ENCODE measurements at places on chromosomes 16 and 17.
A peak's percentile ranks its signal among the peaks of the same experiment; 100 is the strongest.

- no peak for DNase-seq
Observed at GRCh38 chr17:67712375-67712774, 5.4 kb upstream of the NOL11 start.

DNA sequence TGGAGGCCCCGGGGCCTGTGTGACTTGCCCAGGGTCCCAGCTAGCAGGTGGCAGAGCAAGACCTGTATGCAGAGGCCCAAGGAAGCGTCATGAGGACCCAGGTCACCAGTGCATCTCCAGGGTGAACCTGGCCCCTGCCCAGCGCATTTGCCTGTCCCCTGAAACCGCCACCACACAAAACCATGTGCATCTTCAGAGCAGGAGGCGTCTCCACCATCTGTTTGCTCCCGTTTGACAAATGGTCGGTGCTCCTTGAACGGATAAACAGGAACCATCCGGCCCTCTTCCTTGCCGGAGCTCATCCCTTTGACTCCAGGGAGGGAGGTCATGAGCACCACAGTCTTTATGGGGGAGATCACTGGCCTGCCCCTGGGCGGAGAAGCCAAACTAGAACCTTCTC, 62.5 kb downstream of the JPH3 start:
- no peak for DNase-seq

- DNase-seq: peak; percentile 7
Observed at GRCh38 chr16:58661199-58661830, 23.3 kb downstream of the SLC38A7 start.

DNA sequence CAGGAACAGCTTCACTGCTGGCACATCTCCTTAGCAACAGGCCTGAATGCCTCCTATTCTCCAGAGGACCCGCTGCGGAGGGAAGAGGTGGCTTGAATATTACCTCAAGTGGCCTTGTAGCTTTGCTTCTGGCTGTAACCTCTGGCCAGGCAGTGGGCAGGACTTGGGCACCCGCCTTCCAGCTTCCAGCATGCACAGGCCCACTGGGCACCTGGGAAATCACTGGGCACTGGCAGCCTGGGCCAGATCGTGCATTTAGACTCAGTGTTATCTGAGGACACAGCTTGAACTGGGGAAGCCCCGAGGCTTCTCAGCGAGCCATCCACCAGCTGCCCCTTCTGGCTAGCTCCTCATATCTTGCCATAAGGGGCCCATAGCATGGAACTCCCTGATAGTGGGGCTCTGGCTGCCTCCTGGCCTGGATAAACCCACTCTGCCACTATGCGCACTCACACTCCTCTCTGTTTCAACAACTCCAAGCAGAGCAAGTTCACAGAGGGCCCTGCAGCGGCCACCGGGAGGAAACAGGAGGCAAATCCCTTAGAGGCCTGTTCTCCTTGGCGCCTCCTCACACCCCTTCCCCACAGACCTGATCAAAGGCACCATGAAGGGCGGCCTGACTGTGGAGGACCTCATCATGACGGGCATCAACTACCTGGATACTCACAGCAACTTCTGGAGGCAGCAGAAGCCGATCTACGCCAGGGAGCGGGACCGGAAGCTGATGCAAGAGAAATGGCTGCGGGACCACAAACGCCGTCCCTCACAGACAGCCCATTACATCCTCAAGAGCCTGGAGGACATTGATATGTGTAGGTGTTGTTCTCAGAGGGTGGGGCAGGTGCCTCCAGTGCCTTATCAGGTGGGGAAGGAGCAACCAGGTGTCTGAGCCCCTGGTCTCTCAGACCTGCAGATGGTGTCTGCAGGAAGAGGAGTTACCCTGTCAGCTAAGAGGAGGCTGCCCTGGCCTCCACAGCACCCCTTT, 7.8 kb downstream of the ODAD4 start:
- no peak for DNase-seq

DNA sequence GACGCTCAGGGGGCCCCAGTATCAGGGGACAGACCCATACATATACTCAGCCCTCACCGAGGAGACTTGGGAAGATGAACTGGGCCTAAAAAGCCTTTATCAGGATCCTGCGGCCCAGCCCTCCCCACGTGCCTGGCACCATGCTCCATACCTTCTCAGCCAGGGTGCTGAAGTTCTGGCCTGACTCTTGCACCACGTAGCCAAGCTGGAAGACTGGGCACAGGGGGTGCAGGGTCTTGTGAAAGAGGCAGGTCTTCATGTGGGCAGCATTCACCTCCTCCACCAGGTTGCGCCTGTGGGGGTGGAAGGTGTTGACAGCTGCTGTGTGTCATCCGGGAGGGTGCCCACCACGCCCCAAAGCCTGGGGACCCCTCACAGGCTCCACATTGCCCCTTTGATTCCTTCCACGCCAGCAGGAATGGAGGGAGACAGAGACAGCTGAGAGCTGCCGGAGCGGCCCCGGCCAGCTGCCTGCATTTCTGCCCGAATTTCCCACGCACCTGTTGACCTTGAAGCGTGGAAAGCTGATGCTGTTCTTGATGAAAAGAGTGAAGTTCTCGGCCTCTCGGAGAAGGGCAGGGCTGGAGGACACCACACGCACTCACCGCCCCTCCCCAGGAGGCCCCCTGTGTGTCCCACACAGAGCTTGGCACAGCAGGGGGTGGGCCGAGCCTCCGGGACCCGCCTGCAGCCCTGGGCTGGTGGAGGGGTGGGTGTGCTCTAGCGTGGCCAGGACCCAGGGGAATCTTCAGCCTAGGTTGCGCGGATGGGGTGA, 10.4 kb upstream of the CAMKK1 start:
- no peak for DNase-seq

DNA sequence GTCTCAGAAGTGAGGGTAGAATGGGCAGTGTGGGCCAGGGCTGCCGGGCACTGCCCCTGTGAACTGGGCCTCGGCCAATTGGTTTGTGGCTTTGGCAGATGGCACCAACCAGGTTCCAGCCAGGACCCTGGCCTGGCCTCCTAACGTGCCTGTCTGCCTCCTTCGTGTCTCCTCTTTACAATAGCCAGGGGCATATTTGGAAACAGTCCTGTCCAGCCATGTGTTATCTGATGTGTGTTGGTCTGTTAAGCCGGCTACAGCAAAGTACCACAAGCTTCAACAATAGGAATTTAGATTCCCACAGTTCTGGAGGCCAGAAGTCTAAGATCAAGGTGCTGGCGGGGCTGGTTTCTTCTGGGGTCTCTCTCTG, 14.6 kb downstream of the CRISPLD2 start:
- DNase-seq: no peak

- DNase-seq: no peak
Observed at GRCh38 chr16:57676553-57677085, 8.5 kb downstream of the ADGRG3 start.

DNA sequence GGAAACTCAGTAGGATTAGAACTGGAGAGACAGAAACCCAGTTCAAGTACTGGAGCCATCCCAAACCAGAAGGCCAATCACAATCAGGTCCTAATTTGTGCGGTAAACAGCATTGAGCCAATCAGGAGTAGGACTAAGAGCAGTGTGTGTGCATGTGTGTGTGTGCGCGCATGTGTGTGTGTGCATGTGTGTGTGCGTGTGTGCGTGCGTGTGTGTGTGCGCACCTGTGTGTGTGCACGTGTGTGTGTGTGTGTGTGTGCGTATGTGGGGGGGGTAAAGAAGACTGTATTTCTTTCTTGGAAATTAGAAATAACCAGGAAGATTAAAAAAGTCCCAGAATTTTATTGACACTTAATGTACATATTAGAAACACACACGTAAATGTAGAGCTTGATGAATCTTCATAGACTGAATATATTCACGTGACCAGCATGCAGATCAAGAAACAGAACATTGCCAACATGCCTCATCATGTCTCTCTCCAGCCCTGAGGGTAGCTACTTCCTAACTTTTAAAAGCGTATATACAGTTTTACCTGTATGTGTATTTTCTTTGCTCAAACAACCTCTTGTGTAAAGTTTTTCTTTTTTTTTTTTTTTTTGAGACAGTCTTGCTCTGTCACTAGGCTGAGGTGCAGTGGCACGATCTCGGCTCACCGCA, 919 bp upstream of the DHRS7C start:
- no peak for DNase-seq

DNA sequence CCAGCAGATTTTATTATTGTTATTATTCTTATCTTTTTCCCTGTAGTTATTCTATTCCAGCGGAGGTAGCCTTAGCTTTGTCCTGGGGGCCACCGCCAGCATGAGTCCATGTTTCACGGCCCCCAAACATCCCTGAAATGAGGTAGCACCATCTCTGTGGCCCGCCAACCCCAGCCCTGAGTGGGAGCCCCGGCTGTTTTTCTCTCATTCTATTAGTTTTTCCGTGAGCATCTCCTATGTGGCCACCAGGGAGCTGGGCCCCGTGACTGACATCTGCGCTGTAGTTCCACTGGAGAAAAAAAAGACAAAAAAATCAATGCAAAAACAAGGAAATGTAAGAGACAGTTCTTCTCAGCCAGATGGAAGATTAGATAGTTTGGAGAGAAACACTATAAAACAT, 43.5 kb upstream of the IL34 start:
- DNase-seq: no peak

DNA sequence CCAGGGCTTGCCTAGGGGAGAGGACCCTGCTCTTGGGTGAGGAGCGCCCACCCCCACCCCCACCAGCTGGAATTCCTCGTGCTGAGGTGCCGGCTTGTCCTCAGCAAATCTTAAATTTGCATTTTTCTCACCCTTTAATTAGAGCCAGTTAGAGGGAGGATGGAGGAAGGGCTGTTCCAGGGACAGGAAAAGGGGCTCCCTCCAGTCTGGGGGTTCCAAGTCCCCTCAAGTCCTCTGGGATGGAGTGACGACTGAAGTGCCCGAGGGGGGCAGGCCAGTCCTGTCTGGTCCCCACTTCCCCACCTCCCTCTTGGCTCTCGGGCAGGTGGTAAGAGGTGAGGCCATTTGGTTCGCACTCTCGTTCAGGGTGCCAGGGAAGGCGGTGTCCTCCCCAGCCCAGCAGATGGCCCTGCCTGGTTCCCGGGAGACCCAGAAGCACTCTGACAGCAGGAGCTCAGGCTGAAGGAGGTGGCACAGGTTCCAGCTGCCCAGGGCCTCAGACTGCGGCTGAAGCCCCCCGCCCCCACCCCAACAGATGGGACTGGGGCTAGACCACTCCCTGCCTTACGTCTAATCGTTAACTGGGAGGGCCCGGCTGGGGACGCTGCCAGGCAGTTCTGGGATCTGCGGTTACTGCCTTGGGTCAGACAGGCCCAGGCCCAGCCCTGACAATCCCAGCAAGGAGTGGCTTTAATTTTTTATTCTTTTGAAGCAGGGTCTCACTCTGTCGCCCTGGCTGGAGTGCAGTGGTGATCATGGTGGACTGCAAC, 2.2 kb downstream of the RAB26 start:
- DNase-seq: peak; percentile 57

Measured in stimulated activated naive CD8-positive, alpha-beta T cell treated with anti-CD3 and anti-CD28 coated beads, Interleukin-15, Interleukin-2, amounts not matched to agents 100 U/mL and 50 U/mL, for 24 hours (primary cell).